ENCODE measurements at places on chromosomes 5 and 9. TPM values are rescaled to one million over a fixed set of nuclear protein-coding genes. Genes with fewer than 3 reads are reported as not detected.

GRCh38 chr5:178340187-178340586 lies 107.6 kb upstream of the PHYKPL start:
- DNase-seq = no peak

- no peak for DNase-seq
Measured at GRCh38 chr9:72362118-72362531, 2.9 kb downstream of the ZFAND5 start.

TYRP1 gene
- total RNA-seq = 85.6 TPM

GRCh38 chr9:17839776-17840175 lies 260.9 kb downstream of the SH3GL2 start:
- DNase-seq = no peak

DNA sequence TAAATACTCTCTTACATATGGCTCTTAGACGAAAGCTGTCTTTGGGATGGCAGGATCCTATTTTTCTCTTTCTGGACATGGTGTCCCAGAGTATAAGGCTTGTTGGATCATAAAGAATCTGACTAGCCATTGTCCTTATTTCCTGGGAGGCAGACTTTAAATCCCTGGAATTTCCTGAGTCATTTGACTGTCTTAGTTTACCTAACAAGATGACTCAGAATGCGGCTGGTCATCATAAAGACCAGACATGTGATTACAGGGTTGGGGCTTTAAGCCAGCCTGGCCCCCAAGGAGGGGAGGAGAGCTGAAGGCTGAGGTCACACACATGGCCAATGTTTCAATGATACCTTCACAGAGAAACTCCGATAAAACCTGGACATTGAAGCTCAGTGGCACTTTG lies 37.2 kb downstream of the FAM240B start:
- DNase-seq = no peak

PRRX2 gene
- total RNA-seq = 10.7 TPM

NSG2 gene
- not detected for total RNA-seq

DNA sequence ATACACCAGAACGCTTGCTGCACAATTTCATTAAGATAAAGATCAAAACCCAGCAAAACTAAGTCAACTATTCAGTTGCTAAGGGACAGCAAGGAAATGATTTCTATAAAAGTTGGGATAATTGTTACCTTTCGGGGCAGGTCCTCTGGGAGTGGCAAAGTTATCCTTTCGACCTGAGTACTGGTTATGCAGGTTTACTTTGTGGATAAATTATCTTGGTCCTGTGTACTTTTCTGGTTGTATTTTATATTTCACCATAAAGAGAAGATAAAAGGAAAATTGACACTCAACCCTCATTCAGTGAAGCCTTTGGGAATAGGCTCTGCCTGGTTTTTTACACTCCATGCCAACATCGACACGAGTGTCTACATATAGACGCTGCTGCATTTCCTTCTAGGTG lies 146.5 kb downstream of the SYK start:
- DNase-seq = no peak

- DNase-seq = no peak
Measured at GRCh38 chr9:136019681-136020060, 58.5 kb upstream of the UBAC1 start.

PCDHB5 gene
- total RNA-seq = 0.49 TPM

- no peak for DNase-seq
Measured at GRCh38 chr5:111954516-111955395, 197.8 kb upstream of the NREP start.

DNA sequence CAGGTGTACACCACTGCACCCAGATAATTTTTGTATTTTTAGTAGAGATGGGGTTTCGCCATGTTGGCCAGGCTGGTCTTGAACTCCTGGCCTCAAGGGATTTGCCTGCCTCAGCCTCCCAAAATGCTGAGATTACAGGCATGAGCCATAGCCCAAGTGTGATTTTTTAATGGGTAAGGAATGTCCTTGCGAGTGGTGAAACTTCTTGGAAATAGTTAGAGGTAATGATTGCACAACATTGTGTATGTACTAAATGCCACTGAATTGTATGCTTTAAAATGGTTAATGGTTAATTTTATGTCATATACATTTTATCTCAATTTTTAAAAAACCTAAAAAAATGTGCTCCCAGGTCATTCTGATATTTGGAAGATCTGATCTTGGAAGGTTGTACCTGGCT lies 59.9 kb upstream of the IL6ST start:
- DNase-seq = no peak

PCDHB8 gene
- 0.46 TPM for total RNA-seq

LEAP2 gene
- total RNA-seq = not detected

ADAMTS19 gene
- total RNA-seq = 0.13 TPM

TAS2R1 gene
- not detected for total RNA-seq

GRCh38 chr9:93155716-93156474 lies 21.8 kb upstream of the NINJ1 start:
- DNase-seq = no peak

NUTM2G gene
- total RNA-seq = not detected

SPATA31E1 gene
- total RNA-seq = not detected

TGFBI gene
- total RNA-seq = 829 TPM

GRCh38 chr5:88829054-88829453 lies 53.9 kb downstream of the MEF2C start:
- peak; percentile 26 for DNase-seq

LHX6 gene
- 4.4 TPM for total RNA-seq
